ENCODE measurements at places on chromosomes 13 and 19. TPM values are rescaled to one million over a fixed set of nuclear protein-coding genes. Genes with fewer than 3 reads are reported as not detected.

- no peak for DNase-seq
Observed at GRCh38 chr19:8612807-8613171, 2.3 kb upstream of the ADAMTS10 start.

GRCh38 chr19:58000677-58001076, 1.9 kb downstream of the ZNF606 start:
- no peak for DNase-seq

- no peak for DNase-seq
Observed at GRCh38 chr19:5330307-5330720, 10.3 kb downstream of the PTPRS start.

The PSG6 gene
- not detected for total RNA-seq

The C19orf18 gene
- 0.82 TPM for total RNA-seq
